ENCODE measurements at places on chromosomes 16 and 17.

GRCh38 chr16:53744449-53744848 lies 40.5 kb downstream of the FTO start:
- no peak for DNase-seq

DNA sequence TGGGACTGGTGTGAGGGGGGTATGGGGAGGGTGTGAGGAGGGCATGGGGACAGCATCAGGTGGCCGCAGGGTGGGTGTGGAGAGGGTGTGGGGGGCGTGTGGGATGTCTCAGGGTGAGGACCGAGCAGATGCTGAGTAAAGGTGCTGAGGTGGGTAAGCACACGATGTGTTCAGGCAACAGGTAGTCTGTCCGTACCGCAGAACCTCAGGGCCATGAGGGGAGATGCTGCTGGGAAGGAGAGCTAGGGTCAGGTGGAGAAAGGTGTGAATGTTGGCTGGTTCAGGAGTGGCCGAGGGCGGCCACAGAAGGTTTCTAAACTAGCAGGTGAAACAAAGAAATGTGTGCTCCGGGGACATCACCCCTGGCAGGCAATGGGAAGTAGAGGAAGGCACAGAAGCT lies 80.0 kb upstream of the CDH5 start:
- peak; percentile 72 for DNase-seq

DNA sequence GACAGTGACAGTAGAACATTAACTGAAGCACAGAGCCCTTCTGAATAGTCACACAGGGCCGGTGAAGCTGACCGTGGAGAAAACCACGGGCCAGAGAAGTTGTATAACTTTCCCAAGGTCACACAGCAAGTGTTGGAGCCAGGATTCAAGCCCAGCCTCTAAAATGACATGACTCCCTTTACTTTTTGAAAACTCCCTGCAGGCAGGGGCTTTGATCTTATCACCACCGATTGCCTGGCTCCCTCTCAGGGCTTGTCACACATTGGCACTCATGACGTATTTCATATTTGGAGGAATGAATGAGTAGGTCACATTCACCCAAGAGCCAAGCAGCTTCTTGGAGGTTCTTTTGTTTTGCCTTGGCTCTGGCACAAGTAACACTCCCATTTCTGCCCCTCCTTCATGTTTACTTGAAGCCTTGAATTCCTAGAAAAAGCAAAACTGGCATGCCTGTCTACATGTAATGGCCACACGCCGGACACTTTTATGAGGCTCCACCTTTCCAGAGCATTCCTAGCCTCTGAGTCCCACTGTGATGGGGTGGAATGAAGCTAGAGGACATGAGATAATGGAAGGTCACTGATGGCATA lies 13.3 kb upstream of the RBBP6 start:
- DNase-seq = peak; percentile 42

DNA sequence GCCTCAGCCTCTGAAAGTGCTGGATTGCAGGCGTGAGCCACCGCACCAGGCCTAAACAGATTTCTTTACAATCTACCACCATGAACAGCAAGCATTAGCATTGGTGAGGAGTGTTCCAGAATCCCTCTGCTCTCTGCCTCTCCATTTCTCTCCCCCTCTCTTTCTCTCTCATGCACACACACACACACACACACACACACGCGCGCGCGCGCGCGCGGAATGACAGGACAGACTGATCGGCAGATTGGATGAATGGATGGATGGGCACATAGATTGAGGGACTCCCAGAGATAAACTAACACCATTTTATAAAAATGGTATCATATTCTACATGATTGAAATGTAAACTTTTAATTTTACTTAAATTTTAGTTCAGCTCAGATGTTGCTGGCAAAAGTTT lies 3.3 kb downstream of the CARD14 start:
- DNase-seq = no peak

DNA sequence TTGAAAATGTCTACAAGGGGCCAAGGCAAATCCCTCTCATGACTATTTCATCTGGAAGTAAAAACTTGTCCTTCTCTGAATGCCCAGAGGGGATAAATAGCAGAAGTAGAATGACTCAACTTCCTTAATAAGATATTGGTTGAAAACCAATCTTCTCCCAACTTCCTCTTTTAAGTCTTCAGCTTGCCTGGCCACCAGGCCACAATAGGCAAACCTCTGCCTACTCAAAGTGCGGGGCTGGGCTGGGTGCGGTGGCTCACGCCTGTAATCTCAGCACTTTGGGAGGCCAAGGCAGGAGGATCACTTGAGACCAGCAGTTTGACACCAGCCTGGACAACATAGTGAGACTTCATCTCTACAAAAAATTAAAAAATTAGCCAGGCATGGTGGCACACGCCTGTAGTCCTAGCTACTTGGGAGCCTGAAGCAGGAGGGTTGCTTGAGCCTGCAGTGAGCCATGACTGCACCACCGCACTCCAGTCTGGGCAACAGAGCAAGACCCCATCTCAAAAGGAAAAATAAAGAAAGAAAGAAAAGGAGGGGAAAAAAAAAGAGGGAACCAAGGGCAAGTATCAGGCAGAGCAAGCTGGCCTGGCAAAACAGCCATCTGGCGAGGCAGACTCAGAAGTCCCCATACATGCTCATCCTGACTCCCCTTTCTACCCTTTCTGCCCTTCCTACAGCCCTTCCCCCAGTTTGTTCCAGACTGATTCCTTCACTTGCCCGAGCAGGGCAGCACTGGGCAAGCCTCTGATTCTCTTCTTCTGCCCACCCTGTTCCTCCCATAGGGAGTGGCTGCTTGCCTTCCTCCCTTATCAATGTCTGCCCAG lies 20.6 kb downstream of the MAP3K14 start:
- no peak for DNase-seq

DNA sequence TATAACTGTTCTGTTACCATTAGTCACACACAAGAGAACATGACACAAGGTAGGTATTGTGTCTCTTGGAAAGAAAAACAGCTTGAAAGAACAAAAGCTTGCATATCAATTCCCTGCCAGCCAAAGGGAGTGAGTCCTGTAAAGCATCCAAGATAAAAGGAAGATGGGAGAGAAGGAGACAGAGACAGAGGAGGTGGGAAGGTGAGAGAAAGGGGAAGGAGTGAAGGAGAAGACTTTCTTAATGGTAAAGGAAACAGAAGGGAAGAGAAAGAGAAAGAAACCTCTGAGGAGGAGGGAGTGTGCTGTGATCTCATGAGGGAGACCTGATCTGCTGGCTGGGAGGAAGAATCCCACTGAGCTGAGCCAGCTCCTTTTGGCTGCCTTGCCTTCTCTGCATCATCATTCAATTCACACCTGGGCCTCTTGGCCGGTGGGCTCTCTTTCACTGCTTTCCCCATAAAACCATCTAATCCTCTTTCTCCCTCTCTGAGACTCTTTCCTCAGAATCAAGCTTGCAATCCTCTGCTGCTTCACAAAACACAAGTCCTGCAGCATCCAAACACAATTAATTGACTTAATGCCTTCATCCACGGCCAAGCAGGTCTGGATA lies 271.6 kb downstream of the ABCC12 start:
- DNase-seq = no peak

DNA sequence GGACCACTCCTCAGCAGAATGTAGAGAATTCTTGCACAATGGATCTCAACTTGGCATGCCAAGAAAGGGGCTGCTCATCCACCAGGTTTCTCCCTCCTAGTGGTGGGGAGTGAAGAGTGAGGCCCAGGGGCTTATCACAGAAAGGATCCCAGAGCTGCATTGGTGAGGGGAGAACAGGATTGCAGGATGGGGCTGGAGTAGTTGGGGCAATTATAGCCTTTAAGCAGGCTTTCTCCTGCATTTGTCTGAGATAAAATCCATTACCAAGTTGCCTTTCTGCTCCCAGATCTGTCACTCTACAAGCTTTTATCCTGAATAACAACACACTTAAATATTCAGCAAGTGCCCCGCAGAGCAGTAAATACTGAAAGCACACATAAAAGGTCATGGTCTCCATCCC lies 130.8 kb upstream of the CES5A start:
- DNase-seq = no peak

DNA sequence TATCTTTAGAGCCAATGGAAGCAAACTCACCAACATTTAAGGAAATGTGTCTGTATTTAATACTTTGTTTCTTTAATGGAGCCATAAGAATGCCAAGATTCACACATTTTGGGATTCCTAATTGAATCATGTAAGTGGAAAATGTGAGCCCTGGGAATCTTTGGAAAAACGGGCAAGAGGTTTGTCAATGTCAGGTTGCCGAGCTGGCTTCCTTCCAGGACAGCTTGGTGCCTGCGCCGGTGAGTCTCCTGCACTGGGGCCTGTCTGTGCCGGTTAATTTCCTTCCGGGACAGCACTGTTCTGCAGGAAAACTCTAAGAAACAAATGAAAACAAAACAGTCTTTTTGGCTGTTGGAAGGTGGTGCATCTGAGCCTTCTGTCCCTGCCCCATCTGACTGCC lies 210.6 kb downstream of the HAPSTR1 start:
- no peak for DNase-seq

DNA sequence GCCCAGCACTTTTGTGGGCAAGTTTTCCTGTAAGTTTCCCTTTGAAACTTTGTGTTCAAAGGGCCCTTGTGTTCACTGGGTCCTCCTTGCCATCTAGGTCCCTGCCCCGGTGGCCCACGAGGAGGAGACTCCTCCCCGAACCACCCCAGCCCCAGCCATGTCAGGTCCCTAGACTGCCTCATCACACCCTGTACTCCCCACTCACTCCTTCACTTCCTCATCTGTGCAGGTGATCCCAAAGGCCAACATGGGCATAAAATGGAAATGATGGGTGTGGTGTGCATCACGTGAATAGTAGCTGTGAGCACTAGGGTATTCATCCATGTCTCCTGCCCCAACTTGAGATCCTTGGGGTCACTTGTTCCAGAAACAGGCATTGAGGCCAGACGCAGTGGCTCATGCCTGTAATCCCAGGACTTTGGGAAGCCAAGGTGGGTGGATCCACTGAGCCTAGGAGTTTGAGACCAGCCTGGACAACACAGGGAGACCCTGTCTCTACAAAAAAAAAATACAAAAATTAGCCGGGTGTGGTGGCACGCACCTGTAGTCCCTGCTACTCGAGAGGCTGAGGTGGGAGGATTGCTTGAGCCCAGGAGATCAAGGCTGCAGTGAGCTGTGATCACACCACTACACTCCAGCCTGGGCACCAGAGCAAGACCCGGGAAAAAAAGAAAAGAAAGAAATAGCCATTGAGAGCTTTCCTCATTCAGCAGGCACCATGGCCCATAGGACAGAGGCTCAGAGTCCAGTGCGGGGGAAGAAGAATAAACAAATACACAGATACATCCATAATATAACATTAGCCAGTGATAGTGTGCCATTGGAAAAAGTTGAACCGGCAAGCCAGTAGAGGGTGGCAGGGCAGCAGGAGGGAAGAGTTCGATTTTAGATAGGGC lies 74.5 kb downstream of the KATNIP start:
- no peak for DNase-seq

GRCh38 chr17:73982871-73983270 lies 220.6 kb upstream of the RPL38 start:
- DNase-seq = no peak

- DNase-seq = peak; percentile 37
Measured at GRCh38 chr17:48715496-48716399, 6.6 kb downstream of the PRAC1 start.
